ENCODE measurements at places on chromosomes 11 and 22.

DNA sequence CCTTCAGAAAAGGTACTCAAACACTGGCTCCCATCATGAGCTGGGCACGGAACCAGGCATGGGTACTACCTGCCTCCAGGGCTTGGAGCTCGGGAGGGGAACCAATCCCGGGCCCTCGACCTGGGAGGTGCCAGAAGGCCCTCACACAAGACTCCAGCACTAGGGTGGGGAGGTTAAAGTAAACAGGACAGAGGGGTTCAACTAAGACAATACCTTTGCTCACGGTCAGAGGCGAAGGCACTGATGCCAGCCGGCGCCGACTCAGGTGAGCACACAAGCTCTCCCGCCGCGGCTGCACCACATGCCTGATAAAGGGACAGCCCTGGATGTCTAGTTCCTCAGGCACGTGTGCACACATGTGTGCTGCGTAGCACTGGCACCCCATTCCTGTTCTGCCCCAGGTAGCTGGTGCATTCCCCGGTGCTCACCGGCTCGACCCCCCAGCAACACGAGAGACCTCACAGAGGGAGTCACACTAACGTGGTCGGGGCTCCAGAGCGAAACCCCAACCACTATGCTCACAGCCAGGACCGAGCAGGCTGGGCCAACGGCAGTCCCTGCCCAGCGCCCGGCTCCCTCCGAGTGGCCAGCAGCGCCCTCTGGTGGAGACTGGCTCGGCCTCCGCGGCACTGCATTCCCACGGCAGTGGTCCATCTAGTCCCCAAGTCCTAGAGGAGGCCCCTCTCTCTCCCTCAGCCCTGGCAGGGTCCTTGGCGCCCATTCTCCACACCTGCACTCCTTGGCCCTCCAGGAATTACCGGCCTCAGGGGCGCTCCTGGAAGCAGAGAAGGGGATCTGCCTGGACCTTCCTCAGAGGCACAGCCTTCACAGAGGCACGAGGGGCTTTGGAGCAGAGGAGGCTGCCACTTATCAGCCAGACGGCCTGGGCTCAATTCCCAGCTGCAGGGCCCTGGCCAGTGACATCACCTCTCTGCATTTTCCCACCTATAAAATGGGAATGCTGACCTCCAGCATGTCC is 28.8 kb upstream of the MOB2 start:
- DNase-seq, result no peak

DNA sequence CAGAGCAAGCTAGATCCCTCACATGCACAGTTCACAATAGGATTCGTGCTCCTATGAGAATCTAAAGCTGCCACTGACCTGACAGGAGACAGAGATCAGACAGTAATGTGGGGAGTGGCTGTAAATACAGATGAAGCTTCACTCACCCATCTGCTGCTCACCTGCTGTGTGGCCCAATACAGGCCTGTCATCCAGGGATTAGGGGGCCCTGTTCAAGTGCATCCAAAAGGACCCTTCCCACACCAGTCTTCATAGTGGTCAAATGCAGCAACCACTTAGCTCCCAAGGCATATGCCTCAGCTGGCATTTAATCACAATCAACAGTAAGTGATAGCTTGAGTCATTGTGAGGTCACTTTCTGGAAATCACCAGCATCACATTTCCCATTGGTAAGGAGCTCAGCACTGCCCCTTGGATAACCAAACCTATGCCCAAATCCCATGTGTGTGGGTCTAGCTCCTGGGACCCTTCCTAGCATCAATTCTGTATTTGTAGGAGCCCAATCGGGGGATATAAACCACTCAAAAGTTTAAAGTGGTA is 65.6 kb downstream of the OR4C45 start:
- DNase-seq, result no peak

GRCh38 chr11:110000850-110001249 is 92.3 kb upstream of the ZC3H12C start:
- DNase-seq, result no peak

DNA sequence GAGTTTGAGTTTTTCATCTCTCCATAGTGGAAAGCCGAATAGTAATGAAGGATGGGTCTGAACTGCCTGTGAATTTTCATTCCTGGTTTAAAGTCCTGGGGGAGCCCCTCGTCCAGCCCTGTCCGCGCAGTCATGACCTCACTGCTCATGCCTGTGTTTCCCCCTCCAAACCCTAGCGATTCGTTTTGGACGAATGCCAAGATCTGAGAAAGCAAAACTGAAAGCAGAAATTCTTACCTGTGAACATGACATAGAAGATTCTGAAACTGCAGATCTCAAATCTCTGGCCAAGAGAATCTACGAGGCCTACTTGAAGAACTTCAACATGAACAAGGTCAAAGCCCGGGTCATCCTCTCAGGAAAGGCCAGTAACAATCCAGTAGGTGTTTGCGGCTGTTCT is 30.5 kb downstream of the CDPF1 start:
- no peak for DNase-seq

GRCh38 chr11:35785287-35786167 is 123.0 kb downstream of the TRIM44 start:
- no peak for DNase-seq

DNA sequence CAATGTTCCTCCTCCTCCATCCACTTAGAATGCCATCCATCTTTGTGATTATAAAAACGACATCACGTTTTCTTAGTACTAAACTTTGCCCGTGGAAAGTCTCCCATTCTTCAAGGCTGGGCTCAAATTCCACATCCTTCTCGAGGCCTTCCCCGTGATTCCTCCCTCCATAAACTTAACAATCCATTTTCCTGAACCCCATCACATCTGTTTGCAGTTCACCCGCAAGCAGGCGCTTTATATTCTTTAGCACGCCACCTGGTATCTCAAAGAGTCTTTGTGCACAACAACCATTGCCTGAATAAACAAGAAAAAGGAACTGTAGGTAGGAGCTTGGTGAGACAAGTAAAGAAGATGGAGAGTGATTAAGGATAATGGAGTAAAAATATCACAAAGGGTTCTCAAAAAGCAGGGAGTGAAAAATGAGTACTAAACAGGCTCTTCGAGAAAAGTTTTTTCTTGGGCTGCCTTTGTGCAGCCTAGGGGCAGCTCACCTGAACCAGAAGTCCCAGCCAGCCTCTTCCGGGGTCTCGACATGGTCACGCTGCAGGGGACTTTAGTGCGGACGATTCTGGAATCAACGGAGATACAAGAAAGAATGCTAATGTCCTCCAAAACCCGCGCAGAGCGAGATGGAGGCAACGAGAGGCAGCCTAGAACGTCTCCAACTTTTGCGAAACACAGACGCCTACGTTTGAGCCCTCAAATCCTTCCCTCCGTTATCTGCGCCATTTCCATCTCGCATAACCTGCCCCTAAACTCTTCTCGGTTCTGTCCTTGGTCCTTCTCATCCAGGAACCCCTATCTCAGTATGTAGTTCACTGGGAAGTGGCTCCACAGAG is 585 bp downstream of the THYN1 start:
- DNase-seq, result no peak

DNA sequence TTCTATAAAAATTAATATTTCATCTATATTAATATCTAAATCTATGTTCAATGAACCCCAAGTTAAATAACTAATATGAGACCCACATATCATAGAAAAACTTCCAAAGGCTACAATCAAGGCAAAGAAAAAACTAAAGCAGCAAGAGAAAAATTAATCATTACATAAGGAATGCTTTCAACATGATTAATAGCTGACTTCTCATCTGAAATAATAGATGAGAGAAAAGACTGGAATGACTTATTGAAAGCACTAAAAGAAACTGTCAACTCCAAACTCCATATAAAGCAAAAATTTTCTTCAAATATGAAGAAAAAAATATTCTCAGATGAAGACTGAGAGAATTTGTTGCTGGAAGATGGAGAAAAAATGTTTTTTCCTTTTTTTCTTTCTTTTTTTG is 13.0 kb downstream of the TRIM5 start:
- no peak for DNase-seq

- no peak for DNase-seq
Measured at GRCh38 chr11:82356316-82356715, 377.3 kb downstream of the FAM181B start.

DNA sequence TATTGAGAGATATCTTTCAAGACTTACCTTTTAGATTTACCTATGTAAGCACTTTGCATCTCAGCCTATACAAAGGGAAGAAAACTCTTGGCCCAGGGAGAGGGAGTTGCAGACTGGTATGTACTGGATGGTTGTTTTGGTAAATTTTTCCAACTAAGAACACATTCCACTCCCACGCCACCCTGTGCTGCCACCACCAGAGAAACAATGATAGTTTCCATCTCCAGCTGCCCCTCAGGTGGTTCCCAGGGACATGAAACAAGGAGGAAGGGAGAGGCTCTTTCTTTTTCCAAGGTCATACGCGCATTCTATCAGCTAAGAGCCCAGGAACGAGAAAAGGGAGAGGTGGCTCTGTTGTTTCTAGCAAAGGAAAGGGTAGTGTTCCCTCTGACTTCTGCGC is 34.4 kb downstream of the CCDC34 start:
- no peak for DNase-seq

- DNase-seq, result no peak
Measured at GRCh38 chr11:123450623-123451022, 20.6 kb downstream of the GRAMD1B start.

DNA sequence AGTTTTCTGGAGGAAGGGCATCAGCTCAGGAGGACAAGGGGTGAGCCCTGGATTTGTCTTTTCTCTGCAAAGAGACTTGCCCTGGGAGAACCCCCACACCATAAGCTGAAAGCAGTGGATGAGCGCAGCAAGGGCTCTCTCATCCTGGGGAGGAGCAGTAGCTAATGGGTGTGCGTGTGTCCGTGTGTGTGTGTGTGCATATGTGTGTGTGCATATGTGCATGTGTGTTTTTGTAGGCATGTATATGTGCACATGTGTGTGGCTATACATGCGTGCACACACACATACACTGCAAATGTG is 45.3 kb downstream of the SMIM38 start:
- DNase-seq, result no peak

- DNase-seq, result no peak
Measured at GRCh38 chr11:93727985-93728791, 13.1 kb downstream of the TAF1D start.

DNA sequence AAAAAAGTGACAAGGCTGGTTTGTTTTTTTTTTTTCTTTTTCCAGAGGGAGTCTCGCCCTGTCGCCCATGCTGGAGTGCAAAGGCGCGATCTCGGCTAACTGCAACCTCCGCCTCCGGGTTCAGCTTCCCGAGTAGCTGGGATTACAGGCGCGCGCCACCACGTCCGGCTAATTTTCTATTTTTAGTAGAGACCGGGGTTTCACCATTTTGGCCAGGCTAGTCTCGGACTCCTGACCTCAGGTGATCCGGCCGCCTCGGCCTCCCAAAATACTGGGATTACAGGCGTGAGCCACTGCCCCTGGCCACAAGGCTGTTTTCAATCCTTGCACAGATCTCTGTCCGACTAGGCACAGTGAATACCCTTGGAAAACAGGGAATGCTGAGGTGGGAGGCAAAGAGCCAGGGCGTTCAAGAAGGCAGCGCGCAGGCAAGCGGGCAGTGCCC is 566 bp downstream of the ATP6V1E1 start:
- DNase-seq, result no peak

GRCh38 chr11:13972944-13973343 is 10.4 kb downstream of the SPON1 start:
- DNase-seq, result no peak

- DNase-seq, result peak; percentile 97
Measured at GRCh38 chr11:57424792-57425564, 1.9 kb downstream of the SLC43A3 start.

DNA sequence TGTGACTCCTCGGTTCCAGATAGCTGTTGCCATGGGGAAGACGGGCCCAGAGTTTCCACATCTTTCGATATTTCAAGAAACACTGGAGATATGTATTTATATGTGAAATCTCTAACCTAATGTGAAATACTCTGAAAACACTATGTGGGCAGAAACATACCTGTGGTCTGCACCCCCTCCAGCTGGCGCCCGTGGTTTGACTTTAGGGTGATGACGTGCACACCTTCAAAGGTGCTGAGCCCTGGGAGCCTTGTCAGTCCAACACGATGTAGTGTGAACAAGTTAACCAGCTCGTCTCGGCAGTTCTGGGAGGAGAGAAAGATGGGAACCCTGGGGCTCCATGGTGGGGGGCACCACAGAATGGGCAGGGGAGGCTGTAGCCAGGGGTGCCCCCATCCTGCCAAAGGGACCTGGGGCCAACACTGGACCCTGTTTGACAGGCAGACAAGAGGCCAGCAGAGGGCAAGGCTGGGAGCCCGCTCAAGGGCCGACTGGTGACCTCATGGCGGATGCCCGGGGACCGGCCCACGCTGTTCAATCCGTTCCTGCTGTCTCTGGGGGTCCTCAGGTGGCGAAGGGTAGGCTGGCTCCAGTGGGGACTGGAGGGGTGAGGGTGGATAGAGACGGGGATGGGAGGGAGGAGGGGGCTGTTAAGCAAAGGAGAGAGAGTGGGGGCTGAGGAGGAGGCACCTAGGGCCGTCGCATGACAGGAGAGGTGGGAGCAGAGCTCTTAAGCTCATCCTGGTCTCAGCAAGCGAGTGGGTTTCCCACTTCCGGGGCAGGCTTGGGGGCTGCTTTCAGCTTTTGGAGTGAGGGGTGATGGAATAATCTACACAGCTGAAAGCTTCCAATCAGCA is 43.8 kb downstream of the TRIOBP start:
- DNase-seq, result no peak

DNA sequence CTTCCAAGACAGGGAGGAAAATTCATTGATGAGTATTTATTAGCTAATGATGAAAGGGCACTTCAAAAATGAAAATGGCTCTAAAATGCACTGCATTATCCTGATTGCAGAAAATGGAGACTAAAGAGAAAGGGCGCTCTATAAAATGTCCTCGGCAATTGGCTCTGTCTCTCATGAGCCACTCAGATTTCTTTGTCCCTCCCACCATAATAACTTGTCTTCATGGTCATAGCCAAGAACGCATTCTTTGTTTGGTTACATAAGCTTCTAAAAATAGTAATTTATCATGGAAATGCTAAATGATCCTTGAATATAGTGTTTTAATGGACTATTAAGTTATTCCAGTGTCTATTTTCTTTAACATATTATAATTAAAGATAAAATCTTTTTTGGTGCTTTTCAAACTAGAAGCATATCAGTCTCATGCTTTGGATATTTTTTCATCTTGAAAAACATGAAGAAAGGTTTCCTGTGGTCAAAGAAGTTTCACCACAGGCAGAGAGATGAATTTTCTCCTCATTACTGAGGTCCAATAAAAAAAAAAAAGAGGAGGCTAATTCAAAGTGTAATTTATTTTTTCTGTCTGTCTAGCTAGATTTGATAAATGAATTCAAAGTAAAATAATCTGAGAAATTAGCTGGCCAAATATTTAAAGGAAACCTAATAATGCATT is 238.1 kb upstream of the BLID start:
- DNase-seq, result no peak

GRCh38 chr11:77250881-77251640 is 50.4 kb downstream of the GDPD4 start:
- DNase-seq, result peak; percentile 24

All from pulmonary artery endothelial cell (primary cell).